CD4-positive, alpha-beta T cell treated with Interleukin-17A for 4 hours (primary cell): ENCODE measurements at places on chromosomes 2 and 18.

DNA sequence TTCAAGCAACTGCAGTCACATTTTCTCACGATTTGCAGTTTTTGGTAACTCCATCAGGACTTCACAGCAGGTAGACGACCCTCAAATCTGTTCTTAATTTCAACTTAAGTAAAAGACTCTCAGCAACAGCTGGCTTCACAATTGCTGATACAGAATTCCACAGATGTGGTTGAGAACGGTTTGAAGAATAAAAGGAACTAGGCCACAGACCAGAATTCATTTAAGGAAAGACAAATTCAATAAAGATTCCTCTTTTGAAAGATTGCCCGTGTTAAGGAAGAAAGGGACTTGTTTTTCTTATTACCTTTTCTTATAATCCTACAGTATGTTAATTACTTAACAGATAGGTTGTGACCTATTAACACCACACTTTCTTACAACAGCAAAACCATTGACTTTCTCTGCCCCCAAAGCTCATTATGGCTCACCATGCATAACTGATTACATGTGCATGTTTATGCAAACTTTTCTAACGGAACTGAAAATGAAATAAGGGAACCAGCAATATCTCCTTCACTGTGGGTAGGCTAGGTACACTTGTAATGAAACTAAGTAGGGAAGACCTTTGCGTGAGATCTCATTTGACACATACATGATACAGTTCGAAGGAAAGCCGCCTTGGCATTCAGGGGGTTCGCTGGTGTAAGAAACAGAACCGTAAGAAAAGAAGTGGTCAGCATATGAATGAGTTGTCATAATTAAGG is 4.7 kb upstream of the ZNF516 start:
- no peak for DNase-seq

DNA sequence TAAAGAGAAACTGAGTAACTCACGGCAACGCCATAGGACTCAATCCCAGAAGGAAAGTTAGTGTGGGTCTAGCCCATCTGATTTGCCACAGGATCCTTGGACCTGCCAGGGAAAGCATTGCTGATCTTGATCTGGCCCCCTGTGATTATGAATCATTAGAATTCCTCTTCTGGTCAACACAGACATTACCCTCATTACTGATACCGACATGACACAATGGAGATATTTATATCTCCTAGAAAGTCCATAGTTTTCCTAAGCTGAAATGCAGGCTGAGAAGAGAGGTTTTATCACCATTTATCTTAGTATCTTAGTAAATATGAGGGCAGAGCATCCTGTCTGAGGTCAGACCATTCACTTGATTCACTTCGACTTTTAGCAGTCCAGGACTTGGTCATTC is 75.5 kb upstream of the CCDC68 start:
- DNase-seq = no peak

- no peak for DNase-seq
These were observed 26.8 kb downstream of the MAPK4 start for GRCh38 chr18:50586710-50587109.

DNA sequence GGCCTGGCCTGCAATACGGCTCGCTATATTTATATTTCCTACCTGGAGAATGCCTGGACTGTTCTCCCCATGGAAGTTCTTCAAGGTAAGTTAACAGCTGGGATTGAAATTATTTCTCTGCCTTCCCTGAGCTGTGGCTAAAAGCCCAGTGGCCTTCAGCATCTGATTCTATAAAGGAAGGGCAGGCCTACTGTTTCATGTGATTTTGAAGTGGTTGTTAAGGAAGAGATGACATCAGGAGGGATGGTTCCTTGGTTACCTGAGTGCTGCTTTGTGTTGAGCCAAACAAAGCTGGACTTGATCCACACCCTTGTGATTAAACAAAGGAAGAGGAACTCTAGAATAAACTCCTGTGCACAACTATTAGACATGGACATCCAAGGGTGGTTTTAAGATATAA is 61.6 kb downstream of the MFSD6 start:
- no peak for DNase-seq

DNA sequence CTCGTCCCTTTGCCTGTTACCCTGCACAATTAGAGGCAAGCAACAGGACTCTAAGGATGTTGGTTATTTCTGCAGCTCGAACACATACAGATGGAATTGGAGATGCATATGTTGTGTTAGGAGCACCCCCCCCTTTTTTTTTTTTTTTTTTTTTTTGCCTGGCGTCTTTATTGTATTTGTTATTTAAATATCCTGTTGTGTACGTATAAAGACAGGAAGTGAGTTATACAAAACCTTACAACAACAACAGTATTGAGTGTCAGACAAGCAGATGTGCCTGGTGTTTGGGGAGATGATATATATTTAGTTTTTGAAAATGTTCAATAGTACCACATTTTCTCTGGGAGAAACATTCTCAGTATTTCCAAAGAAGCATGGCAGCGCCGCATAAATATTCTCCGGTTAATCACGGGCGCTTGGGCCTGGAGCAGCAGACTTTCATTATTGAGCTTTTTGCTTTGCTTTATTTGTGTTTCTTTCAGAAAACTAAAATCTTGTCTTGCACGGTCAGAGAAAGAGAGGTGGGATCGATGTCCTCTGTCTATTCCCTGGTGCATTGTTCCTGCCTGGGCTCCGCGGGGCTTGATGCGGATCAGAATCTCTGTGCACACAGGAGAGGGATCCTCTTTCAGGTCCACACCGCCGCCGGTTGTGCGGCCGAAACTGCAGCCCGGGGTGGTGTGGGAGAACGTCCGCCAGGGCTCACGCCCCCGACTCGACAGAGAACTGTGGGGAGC is 23.2 kb upstream of the ZNF516 start:
- DNase-seq = peak; percentile 18
